Sciatic nerve (tissue), 2 donors: ENCODE measurements at places on chromosomes 12 and 14. TPM values are rescaled to one million over a fixed set of nuclear protein-coding genes. Genes with fewer than 3 reads are reported as not detected.

DNA sequence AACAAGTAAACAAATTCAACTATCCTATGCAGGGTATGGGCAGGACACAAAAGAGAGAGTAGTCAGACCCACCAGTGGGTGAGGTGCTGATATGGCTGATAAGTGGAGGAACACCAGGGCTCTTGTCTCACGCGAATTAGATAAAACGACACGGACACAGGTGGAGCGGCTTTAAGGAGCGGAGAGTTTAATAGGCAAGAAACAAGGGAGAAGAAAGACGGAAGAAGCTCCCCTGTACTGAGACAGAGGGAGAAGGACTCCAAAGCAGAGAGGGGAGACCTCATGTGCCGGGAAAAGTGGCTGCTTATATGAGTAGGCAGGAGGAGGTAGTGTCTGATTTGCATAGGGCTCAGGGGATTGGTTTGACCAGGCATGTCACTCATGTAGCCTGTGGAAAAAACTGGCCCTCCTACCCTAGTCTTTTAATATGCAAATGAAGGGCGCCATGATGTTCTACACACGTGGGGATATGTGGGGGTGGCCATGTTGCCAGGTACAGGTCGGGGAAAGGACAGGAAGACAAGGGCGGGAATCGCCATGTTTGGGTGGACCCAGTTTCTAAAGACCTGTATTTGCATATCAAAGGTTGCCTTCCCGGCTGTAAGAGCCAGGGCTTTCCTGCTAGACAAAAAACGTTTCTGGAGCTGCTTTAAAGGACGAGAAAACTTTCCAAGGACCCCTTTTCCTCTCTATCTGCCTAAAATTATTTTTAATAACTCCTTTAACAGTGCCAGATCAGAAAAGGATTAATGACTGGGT lies 28.8 kb downstream of the RPGRIP1 start:
- DNase-seq, result no peak

DNA sequence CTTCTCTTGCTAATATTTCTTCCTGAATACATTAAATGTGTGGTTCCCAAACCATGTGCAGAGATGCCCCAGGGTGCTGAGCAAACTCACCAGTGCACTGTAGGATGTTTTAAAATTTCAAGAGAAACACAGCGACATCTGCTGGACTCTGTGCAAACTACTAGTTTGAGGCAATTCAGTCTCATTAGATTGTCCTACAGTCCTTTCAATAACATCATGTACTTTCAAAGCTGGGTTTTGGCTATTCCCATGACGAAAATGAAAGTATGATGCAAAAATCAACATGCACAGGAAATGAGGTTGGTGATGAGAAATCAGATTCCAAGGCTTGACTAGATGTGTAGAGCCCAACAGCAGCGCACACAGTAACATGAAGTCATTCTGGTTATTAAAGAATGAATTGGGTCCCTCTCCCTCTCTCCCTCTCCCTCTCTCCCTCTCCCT lies 66.3 kb downstream of the CLIP1 start:
- no peak for DNase-seq

DNA sequence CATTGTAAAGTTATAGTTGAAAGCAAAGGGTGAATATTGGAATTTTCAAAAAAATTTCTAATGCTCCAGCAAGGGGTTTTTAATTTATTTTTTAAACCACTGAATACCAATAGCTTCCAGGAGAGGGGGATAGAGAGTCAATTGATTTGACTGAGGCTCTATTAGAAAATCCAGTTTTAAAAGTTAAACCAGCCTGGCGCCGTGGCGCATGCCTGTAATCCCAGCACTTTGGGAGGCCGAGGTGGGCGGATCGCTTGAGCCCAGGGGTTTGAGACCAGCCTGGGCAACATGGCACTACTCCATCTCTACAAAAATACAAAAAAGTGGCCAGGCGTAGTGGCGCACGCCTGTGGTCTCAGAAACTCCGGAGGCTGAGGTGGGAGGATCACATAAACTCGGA lies 150.1 kb downstream of the SLC38A4 start:
- peak; percentile 59 for DNase-seq

- DNase-seq, result no peak
Observed at GRCh38 chr12:93526786-93527428, 45.6 kb upstream of the SOCS2 start.

DNA sequence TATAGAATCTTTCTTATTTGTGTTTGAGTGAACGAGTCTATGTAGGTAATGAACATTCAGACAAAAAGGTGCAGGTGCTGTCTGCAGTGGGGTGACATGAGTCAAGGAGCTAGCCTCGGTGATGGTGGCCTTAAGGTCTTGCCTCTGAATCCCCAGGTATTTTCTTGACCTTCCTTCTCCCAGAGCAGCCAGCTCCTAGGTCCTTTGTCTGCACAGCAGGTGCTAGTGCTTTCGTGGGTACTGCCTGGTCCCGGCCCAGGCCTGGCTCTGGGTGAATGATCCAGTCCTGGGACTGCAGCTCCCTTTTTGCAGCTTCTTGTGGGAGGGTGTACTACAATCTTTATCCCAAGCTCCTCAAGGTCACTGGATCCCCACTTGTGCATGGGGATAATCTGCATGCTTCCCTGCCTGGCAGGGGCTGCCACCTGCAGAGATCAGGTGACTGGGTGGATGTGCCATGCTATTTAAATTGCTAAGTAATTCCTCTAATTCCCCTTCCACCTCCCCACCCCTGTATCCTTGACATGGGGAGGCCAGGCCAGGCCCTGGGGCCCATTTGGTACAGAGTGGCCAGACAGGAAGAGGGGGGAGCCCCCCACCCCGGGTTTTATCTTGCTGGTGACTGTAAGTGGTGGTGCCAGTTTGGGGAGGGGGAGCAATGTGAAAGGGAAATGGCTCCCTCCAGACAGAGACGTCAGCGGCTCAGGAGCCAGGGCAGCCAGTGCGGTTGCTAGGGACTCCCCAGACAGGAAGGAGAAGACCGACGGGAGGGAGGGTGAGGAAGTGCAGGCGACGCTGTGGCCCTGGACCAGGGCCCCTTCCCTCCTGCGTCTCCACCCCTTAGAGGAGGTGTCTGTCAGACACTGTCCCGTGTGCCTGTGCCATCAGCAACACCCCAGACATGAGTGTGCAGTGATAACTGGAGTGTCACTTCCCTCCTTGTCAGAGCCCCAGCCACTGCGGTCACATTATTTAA lies 6.7 kb downstream of the VASH1 start:
- peak; percentile 72 for DNase-seq

GRCh38 chr14:105026033-105026785 lies 5.3 kb upstream of the CDCA4 start:
- no peak for DNase-seq

GRCh38 chr12:110670161-110670701 lies 18.7 kb downstream of the HVCN1 start:
- no peak for DNase-seq

The SCNN1A gene
- 16.8 TPM for total RNA-seq

The SLC5A8 gene
- not detected for total RNA-seq
